ENCODE measurements at places on chromosomes 1 and 21.

- no peak for DNase-seq
These were observed 108.2 kb downstream of the TIAM1 start for GRCh38 chr21:31235671-31236450.

DNA sequence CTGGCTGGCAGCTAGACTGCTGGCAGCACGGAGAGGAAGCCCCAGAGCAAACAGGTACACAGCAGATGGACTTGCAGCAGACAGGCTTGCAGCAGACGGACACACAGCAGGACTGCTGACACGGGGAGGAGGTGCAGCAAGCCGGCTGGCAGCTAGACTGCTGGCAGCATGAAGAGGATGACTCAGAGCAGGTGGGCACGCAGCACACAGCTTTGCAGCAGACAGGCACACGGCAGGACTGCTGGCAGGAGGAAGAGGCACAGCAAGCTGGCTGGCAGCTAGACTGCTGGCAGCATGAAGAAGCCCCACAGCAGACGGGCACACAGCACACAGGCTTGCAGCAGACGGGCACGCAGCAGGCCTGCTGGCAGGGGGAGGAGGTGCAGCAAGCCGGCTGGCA, 498 bp downstream of the KRTAP10-2 start:
- DNase-seq, result no peak

DNA sequence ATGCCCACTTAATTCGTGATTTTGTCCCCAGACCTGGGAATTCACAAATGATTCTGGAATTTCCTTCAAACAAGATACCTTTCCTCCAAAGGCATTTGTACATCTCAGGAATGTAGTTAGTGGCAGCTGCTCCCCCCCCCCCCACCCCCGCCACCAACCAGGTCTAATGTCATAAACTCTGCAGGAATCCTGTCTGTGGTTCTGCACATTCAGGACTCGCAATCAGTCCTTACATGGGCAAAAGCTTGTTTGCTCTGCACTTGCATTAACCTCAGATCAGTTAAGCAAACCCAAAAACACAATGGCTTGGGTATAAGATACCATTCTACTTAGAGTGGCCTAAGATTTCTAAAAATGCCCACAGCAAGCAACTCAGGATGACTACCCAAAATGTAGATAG, 143.8 kb downstream of the TGFB2 start:
- no peak for DNase-seq

GRCh38 chr1:222224636-222225315, 323.1 kb downstream of the HHIPL2 start:
- no peak for DNase-seq

- no peak for DNase-seq
These were observed 524 bp downstream of the COPA start for GRCh38 chr1:160342526-160342925.

DNA sequence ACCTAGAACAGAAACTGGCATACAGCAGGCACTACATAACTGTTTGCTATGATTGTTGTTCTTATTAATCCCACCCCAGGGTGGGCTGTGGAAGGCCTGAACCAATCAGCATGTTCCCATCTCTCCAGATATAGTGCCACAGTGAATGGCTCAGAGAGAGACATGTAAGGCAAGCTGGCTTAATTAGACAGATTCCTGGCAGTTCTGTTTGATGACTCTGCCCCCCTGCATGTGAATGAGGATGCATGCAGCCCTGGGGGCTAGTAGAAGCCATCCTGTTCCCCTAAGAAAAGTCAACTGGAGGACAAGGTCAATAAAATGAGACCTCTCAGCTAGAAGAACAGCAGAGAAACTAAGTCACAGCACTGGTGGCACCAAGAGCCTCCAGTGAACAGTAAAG, 130.3 kb downstream of the GLIS1 start:
- no peak for DNase-seq

DNA sequence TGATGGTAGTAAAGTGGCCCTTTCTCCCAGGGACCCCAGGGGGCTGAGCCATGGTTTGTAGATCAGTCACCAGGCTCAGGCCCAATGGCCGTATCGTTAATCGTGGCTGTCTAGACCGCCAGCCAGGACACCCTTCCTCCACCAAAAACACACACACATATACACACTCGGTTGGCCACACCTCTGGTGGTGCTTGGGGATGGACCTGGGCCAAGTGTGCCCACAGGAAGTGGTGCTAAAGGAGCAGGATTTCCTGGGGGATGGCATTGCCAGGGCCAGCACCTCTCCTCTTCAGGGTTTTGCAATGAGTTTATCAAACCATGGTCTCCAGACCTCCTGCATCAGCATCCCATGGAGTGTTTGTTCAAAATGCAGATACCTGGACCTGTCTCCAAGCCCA, 36.2 kb downstream of the CITED4 start:
- no peak for DNase-seq

DNA sequence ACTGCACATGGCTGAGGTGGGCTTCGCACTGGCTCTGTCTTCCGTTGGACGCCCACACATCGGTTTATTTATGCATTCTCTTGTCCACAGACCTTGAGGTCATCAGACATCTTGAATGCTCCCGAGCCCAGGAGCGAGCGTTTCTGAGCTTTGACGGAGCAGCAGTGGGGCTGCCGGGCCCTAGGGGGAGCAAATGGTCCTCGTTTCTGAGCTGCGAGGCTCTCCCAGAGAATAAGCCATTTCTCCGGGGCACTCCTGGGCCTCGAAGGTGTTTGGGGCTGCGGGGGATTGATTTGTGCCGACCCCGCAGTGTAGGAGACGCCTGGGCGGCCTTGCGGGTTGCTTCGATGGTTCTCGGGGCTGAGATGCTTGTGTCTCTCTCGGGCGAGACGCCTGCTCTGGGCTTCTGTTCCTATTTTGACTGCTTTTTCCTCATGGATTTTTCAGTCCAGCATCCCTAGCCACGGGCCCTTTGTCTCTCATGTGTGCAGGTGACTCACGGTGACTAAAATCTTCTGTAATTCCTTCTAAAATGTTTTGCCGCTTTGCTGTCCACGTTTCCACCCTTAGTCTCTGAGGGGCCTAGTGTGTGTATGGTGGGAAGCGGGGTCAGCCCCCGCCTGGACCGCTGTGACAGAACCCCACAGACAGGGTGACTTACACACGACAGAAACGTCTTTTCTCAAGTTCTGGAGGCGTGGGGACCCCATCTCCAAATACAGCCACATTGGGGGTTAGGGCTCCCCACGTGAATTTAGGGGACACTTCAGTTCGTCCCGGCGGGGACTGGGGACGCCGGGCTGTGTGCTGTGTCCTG, 62.1 kb downstream of the FAAP20 start:
- DNase-seq, result no peak

- DNase-seq, result peak; percentile 74
These were observed 157.7 kb downstream of the TRIM33 start for GRCh38 chr1:114353262-114353661.
